Liver (tissue), 10 donors: ENCODE measurements at places on chromosomes 3 and 15. TPM values are rescaled to one million over a fixed set of nuclear protein-coding genes. Genes with fewer than 3 reads are reported as not detected.

DNA sequence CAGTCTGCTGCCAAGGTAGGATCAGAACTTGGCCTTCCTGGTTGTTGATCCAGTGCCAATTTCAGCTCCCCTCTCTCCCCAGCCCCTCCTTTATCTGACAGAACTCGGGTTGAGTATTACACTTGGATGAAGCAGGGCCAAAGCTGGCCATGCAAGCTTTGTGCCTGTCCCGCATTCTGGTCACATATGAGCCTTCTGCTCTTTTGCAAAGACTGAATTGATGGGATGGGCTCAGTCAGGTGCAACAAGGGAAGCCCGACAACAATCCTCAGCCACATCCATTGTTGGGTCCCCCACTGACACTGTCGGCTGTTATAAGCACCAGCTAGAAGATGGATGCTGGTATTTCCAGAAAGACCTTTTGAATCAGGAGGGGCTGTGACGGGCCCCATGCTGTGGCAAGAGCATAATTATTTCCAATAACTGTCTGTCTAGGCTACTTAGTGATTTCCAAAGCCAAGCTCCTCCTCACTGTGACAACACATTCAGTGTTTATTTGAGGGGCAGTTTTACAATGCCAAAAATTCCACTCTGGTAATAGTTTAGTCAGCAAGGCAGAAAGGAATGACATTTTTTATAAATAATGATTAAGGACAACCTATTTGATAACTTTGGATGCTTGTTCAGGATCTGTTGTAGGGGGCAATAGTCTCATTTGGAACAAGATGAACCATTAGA is 146.8 kb upstream of the FRMD4B start:
- H3K4me1 ChIP-seq = no peaks in the 10 kb centered on the region
- DNase-seq = no peak
- no peaks in the 10 kb centered on the region for H3K36me3 ChIP-seq
- no peaks in the 10 kb centered on the region for H3K27me3 ChIP-seq
- H3K4me3 ChIP-seq = no peak overlapping the region
- no peak overlapping the region for H3K27ac ChIP-seq

The KBTBD13 gene
- not detected for polyA plus RNA-seq

DNA sequence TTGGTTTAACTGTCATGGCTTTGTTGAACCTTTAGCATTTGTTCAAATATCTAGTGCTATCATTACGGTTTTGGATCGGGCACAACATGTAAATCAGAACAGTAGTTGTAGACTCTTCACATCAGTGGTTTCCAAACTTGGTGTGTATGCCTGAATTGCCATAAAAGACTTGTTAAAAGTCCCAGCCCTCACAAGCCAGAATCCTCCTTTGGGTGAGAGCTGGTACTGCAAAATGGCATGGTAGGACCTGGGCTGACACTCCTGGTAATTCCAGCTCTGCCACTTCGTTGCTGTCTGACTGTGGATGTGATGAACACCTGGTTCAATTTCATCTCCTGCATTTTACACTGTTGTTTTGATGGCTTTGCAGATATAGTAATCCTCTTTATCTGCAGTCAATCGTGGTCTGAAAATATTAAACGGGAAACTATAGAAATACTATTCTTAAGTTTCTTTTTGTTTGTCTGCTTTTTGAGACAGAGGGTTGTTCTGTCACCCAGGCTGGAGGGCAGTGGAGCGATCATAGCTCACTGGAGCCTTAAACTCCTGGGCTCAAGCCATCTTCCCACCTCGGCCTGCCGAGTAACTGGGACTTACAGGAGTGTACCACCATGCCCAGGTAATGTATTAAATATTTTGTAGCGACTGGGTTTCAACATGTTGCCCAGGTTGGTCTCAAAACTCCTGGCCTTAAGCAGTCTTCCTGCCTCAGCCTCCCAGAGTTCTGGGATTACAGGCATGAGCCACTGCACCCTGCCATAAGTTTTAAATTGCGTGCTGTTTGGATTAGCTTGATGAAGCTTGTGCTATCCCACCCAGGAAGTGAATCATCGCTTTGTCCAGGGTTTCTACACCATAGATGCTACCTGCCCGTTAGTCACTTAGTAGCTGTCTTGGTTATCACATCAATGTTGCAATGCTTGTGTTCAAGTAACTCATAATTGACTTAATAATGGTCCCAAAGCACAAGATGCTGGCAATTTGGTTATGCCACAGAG is 61.6 kb downstream of the RAB7A start:
- no peak for DNase-seq
- no peaks in the 10 kb centered on the region for H3K36me3 ChIP-seq
- peaks cover 2% of the 10 kb centered on the region for H3K4me1 ChIP-seq
- no peaks in the 10 kb centered on the region for H3K27me3 ChIP-seq
- H3K4me3 ChIP-seq = no peak overlapping the region

DNA sequence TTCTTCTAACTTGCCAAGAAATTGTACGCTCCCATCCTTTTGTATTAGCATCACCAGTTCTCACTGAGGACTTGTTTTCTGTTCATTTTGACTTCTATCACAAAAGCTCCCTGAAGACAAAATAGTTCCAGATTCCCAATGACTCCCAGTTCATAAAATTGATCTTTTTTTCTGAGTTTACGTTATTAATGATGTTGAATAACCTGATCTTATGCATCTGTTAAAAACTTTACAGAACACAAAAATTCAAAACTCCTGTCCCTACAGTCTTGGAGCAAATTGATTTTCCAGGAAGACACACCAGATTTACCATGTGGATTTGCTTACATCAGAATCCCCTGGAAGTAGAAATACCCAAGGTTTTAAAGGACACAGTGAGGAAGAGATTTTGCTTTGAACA is 8.3 kb upstream of the KCNMB2 start:
- DNase-seq = no peak
- no peak overlapping the region for H3K27ac ChIP-seq
- H3K4me1 ChIP-seq = no peaks in the 10 kb centered on the region
- no peak overlapping the region for H3K4me3 ChIP-seq
- H3K36me3 ChIP-seq = no peaks in the 10 kb centered on the region

- no peaks in the 10 kb centered on the region for H3K4me1 ChIP-seq
- DNase-seq = no peak
- H3K27me3 ChIP-seq = no peaks in the 10 kb centered on the region
Observed at GRCh38 chr15:48109856-48110531, 10.8 kb upstream of the SLC24A5 start.
